Non-pigmented ciliary epithelial cell (primary cell): ENCODE measurements at places on chromosomes 2 and 18.

- DNase-seq: no peak
Measured at GRCh38 chr2:130843321-130843985, 6.7 kb downstream of the ARHGEF4 start.

DNA sequence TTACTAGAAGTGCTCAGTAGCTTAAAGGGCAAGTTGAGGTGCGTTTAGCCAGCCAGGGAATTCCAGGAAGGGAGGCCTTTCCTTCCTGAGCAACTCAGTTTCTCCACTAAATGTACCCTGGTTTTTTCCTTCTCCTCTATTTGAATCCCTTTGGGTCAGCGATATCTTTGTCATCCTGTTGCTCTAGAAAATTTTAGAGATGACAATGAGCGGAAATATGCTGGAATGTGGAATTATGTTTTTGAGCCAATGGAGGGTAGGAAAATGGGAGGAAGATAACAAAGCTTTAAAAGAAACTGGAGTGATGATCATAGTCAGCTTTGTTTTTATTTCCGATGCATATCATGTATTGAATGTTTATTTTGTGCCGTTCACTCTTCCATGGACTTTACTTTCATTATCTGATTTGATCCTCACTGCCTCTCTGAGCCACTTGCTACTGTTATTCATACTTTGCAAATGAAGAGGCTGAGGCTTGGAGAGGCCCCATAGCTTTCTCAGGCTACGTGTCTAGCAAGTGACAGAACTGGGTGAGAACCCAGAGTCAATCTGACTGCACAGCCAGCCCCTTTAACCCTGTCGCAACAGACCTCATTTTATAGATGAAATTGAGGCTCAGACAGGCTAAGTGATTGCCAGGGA, 67.3 kb downstream of the NTSR2 start:
- no peak for DNase-seq

DNA sequence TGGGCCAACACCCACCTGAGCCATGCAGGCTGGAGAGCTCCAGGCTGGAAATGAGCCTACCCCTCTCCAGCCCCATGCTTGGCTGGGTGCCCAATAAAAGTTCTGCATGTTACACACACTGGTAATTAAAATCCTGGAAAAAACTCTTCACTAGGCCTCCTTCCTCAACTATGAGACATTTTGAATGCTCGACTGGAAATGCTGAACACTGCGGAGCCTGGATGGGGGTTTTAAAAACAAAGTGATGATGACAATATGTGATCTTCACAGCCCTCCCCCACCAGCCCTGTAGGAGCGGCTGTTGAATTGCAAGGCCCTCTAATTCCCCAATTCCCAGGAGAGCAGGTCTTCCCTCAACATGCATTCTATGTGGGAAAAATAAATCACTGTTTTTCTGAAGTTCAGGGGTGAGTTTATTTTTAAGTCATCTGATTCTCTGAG, 179.2 kb downstream of the TTC32 start:
- no peak for DNase-seq

DNA sequence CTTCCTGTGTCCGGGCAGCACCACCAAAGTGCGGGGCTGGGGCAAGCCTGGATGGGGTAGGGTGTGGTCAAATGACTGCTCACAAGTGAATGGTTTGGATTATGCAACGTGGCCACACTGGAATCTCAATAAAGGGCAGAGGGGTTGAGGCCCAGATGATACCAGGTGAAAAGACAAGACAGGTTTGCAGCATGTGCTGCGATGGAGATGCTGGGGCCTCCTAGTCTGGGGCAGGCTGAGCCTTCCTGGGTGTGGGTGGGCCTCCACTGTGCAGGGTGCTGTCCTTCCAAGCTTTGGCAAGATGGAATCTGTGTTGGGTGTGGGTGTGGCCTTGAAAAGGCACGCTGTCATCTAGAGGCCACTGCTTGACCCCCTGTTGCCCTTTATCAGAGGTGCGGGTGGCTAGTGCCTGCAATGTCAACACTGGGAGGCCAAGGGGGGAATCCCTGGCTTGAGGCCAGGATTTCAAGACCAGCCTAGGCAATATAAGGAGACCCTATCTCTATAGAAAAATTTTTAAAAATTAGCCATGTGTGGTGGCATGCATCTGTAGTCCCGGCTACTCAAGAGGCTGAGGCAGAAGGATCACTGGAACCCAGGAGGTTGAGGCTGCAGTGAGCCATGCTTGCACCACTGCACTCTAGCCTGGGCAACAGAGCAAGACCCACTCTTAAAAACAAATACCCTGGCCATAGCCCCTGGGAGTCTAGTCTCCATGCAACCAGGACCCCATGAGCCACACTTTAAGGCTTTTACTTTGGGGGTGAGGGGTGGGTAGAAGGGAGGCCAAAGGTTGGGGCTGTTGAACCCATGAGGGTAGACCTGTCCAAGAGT, 13.8 kb downstream of the RRM2 start:
- DNase-seq: no peak
